ENCODE measurements at places on chromosomes 5 and 9.

DNA sequence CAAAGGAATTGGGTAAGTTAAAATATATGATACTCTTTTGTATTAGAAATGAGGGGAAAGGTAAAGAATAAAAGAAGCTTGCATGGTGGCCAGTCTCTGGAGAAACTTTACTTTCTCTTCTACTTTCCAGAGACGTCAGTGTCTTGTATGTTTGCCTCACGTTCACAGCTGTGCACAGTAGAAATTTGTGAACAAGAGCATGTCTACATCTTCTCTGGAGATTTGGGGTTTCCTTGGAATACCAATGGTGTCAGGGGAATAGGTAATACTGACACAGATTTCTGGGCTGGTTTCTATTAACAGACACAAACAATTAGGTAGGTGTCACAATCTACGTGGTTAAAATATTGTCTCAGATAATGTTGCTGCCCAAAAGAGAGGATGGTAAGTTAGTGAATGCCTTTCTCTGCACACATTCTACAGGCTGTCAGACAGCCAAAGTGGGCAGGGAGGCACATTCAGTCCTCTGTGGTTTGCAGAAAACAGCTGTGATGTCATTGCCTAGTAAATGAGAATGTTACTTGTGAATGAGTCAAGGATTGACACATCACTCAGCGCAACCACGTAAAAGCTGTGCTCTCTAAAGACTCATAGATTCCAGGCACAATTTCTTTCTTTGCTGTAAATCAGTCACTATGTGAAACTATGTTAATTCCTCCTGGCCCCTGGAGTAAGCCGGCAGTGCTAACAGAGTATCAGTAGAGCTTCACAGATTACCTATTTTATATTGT lies 397.1 kb downstream of the MAN2A1 start:
- peak; percentile 76 for DNase-seq

GRCh38 chr5:149808264-149808982 lies 78.3 kb downstream of the PPARGC1B start:
- no peak for DNase-seq

DNA sequence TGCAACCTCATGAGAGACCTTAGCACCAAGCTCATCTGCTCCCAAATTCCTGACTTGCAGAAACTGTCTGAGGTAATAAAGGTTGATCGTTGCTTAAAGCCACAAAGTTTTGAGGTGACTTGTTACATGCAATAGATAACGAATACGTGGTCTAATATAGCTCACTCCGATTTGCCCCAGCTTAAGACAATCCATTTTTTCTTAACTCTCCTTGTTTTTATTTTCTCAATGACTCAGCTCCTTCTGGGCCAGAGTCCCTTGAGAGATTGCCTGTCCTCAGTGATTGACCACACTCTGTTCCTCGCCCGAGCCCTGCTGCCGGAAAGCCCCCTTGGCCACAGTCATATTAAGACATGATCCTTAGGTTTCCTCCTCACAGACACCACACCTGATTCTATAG lies 63.7 kb upstream of the FANCC start:
- no peak for DNase-seq

DNA sequence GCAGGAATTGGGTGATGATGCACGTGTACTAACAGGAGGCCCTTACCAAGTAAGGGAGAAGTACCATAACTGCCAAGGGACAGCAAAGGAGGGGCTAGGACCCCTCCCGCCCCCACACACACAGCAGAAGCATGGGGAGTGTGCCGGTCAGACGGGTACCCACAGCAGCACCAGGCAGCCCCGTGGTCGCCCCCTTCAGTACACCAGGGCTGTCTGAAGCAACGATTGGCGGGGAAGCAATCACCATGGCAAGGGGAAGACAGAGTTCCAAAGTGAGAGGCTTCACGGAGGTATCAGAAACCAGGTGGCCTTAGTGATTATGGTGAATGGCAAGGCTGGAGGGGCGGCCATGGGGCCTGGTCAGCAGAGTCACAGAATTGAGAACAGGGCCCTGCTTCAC lies 72.2 kb downstream of the CAMSAP1 start:
- no peak for DNase-seq

GRCh38 chr5:178214160-178214803 lies 9.9 kb downstream of the HNRNPAB start:
- no peak for DNase-seq

DNA sequence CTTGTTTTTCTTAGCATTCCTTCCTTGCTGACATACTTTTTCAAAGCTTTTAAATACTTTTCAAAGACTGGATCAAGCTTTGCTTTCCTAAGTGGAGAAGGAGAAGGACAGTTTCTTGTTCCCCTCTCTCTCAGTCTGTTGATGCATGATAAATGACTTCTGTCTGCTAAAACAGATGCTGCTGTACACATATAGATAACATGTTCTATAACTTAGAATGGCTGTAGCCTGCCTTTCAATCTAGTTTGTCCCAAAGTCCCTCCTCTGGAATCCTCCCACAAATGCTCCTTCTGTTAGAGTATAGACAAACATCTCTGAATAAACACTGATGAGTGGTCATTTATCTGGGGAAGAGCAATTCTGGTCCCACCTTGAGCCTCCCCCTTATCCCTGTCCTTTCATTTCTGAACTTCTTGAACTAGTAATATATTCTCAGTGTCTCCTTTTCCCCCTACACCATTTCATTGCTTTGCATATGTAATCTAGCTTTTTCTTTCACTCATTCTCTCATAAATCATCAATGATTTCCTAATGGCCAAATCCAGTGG lies 5.4 kb upstream of the HEMGN start:
- DNase-seq: no peak

GRCh38 chr5:139901251-139901575 lies 105.6 kb downstream of the PSD2 start:
- no peak for DNase-seq

DNA sequence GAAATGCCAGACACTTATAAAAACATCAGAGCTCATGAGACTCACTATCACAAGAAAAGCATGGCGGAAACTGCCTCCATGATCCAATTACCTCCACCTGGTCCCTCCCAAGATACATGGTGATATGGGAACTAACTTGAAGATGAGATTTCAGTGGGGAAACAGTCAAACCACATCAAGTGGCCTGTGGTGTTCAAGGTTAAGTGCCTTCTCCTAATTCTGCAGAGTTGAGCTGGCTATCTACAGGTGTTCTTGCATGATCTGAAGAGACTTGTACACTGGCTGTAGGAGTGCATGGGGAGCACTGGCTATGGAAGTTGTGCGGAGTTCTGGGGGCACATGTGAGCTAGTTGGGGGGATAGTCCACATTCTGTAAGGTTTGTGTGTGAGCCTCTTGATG lies 34.0 kb upstream of the CKS2 start:
- no peak for DNase-seq

GRCh38 chr5:9283473-9283872 lies 262.4 kb downstream of the SEMA5A start:
- no peak for DNase-seq

- DNase-seq: no peak
Observed at GRCh38 chr9:98491828-98492227, 216.9 kb downstream of the GABBR2 start.

GRCh38 chr9:136273244-136273865 lies 27.7 kb upstream of the QSOX2 start:
- no peak for DNase-seq

- no peak for DNase-seq
Observed at GRCh38 chr5:136055612-136056309, 27.0 kb downstream of the TGFBI start.

DNA sequence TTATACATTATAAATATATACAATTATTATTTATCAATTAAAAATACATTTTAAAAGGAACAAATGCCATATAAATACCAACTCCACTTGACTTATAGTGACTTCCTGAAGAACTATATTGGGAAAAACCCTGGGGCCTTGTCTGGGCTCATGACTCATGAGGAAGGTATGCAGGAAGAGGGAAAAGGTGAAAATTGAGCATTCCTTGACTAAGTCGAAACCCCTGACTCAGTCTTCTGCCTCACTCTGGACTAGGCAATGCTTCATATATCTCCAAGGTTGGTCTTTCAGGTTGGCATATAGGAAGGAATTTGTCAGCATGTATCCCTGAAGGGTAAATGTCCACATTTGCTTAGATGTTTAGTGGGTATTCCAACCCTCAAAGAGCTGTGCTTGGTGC lies 78.5 kb downstream of the SH3TC2 start:
- no peak for DNase-seq

- DNase-seq: no peak
Observed at GRCh38 chr9:134366223-134367031, 40.2 kb downstream of the RXRA start.

DNA sequence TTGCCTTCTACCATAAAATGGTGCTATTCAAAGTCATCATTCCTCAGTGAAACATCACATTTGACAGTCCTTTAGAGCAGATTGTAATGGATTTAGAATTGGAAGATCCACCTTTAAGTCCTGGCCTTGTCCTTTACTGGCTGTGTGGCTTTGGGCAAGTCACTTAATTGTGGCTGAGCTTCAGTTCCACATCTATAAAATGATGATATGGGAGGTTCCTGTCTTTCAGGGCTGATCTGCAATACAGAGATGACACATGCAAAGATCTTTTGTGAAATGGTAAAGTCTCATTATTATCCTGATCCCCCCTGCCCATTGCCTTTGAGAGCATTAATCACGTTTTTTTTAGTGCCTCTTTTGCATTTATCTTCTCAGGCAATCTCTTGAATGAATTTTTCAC lies 58.2 kb downstream of the ZFAND5 start:
- DNase-seq: no peak

GRCh38 chr5:3389471-3390026 lies 206.1 kb upstream of the IRX1 start:
- no peak for DNase-seq

GRCh38 chr9:84755380-84755779 lies 85.9 kb downstream of the NTRK2 start:
- no peak for DNase-seq

DNA sequence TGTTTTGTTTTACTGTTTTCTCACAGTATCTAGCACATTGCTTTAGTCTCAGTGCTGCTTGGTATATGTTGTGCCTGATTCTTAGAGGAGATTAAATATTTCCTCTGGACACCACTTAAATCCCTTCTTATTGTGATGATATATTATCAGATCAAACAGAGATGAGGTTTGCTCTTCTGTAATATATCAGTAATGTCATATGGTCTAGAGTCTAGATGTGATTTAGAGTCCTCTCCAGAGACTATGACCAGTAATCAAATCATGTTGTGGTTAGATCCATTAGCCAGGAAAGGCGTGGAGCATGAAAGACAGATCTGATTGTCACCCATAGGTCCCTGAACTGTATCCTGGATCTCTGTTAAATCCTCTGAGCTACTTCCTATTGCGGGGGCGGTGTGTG lies 24.4 kb downstream of the CAMK4 start:
- no peak for DNase-seq

DNA sequence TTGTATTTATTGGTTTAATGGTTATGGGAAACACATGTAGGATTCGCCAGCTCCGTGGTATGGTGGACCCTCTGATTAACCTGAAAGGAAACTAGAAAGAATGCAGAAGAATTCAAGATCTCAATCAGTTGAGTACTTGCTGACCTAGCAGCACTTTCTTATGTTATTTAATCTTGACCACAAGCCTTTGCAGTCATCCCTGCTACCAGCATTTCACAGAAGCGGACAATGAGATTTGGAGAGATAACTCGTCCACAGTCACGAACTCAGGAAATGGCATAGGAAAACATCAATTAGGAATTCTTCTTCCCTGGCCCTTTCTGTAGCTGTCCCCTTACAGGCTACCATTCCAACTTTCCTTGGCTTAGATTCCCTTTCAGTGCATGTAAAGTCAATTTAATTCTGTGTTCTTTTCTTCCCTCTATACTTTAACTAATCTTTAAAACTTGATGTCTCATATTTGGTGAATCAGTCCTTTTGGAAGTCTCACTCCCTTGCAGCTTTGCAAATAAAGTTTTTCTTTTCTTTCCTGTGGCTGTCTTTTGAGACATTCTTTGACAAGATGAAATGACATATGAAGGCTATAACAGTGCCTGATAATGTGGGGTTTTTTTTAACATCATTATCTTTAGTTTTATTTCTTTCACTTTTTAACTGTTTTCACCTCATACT lies 1.3 kb upstream of the SLC44A1 start:
- DNase-seq: no peak

- no peak for DNase-seq
Observed at GRCh38 chr9:109721001-109721400, 59.0 kb upstream of the PALM2AKAP2 start.

- no peak for DNase-seq
Observed at GRCh38 chr5:169641253-169641652, 4.2 kb downstream of the DOCK2 start.

GRCh38 chr9:129762985-129763926 lies 10.4 kb upstream of the PTGES start:
- no peak for DNase-seq

DNA sequence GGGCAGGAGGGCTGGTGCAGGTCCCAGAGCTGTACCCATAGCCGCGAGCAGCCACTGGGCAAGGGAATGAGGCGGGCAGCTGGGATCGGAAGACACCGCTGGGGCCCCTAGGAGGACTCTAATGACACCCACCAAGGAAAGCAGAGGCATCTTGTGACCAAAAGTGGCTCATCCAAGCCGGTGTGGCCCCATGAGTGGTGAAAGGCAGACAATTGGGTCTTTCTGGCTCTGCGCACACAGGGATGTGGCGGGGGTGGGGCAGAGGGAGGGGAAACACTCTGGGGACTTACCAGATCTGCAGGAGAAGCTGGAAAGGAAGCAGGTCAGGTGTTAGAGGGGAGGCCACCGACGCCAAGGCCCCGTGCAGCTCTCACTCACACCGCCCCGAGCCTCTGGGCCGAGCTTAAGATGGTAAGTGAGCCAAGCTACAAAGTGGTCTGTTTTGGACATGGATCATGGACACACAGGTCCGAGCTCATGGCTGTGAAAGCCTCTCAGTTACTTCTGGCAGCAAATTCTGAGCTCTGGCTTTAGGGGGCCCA lies 42.3 kb upstream of the SARDH start:
- DNase-seq: no peak

DNA sequence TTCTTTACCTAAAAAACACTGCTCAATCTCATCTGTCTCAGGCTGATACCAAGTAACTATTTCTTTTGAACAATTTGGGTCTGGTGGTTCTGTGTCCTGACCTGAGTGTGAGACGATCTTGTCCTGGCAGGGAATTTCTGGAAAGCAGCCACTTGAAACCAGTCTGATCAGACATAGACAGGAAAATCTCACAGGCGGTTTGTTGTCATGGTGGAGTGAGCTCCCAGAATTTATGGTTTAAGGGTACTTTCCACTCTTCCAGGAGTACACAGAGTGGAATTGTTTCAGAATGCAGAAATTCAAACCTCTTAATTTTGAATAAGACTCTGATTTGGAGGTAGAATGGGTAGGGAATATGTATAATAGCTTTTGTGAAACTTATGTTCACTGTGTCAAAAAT lies 268.2 kb downstream of the ISL1 start:
- no peak for DNase-seq

DNA sequence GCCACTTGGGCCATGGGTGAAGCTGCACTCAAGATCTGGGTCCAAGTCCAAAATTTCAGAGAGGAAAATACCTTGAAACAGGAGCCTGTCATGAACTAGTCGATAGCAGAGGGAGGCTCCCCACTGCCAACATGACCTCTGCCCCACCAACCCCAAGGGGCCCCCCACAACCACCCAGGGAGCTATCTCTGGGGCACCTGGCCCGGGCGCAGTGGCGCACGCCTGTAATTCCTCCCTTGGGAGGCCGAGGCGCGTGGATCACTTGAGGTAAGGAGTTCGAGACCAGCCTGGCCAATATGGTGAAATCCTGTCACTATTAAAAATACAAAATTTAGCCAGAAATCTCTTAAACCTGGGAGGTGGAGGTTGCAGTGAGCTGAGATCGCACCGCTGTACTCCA lies 20.1 kb upstream of the HMCN2 start:
- DNase-seq: no peak

Data from activated CD4-positive, alpha-beta T cell treated with anti-CD3 and anti-CD28 coated beads for 48 hours (primary cell).